Hepatocyte (in vitro differentiated cells): ENCODE measurements at places on chromosomes 7 and 10. TPM values are rescaled to one million over a fixed set of nuclear protein-coding genes. Genes with fewer than 3 reads are reported as not detected.
A peak's percentile ranks its signal among the peaks of the same experiment; 100 is the strongest.

The LIMK1 gene
- 23.8 and 24.6 TPM in 2 replicates for total RNA-seq

The AKR1E2 gene
- 1.5 and 4.2 TPM in 2 replicates for total RNA-seq

GRCh38 chr10:77602913-77603533, 34.6 kb downstream of the KCNMA1 start:
- no peaks in the 10 kb centered on the region for H3K27me3 ChIP-seq
- peaks cover 13% of the 10 kb centered on the region for H3K4me1 ChIP-seq
- no peak overlapping the region for H3K27ac ChIP-seq
- DNase-seq = no peak
- H3K4me3 ChIP-seq = no peak overlapping the region

DNA sequence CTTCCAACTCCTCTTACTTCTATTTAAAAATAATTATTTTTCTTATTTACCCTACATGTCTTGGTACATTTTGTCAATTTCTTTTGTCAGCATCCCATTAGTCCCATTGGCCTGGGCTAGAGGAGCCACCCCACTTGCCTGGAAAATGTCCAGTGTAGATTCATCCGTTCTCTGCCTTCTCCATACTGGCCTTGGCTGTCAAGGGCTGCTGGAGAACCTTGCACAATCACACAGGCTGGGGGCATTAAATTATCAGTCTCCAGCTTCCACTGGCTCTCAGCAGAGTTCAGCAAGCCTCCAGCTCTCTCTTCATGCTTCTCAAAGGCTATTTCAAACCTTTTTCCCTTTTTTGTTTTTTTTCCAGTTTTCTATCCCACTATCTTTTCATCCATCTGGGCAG, 13.8 kb upstream of the ZCCHC24 start:
- no peaks in the 10 kb centered on the region for H3K36me3 ChIP-seq
- peaks cover 5% of the 10 kb centered on the region for H3K4me1 ChIP-seq
- H3K4me3 ChIP-seq = no peak overlapping the region
- H3K27ac ChIP-seq = no peak overlapping the region
- no peaks in the 10 kb centered on the region for H3K27me3 ChIP-seq

GRCh38 chr10:113691381-113691780, 11.7 kb downstream of the CASP7 start:
- no peaks in the 10 kb centered on the region for H3K27me3 ChIP-seq
- no peak overlapping the region for H3K27ac ChIP-seq
- H3K4me3 ChIP-seq = no peak overlapping the region
- peaks cover 7% of the 10 kb centered on the region for H3K36me3 ChIP-seq

DNA sequence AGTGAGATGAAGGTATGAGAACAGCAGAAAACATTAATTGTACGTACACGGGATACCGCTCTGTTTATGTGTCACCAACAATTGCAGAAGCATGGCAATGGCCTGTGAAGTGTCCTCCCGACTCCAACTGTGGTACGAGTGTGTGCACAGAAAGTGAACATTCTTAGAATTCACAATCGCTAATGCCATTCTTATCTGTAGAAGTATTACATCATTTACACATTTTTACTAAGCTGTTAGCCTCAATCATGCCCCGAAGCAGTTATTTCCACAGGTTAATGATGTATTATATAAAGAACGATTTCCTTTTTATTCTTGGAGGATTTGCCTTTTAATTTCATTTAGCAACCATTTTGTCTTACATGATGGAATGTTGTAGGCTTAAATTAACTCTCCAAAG, 103.4 kb downstream of the EVX1 start:
- H3K4me1 ChIP-seq = peaks cover 39% of the 10 kb centered on the region
- H3K36me3 ChIP-seq = no peaks in the 10 kb centered on the region
- H3K4me3 ChIP-seq = no peak overlapping the region
- no peaks in the 10 kb centered on the region for H3K27me3 ChIP-seq
- peak overlapping the region; percentile 72 for H3K27ac ChIP-seq
